ENCODE measurements at places on chromosomes 5 and 9.

GRCh38 chr9:38010918-38011704 lies 57.9 kb downstream of the SHB start:
- DNase-seq = no peak

- no peak for DNase-seq
Measured at GRCh38 chr5:105739732-105740131, 1931.0 kb downstream of the EFNA5 start.

GRCh38 chr5:38615042-38615441 lies 58.6 kb upstream of the LIFR start:
- no peak for DNase-seq

GRCh38 chr5:74552101-74552500 lies 88.4 kb downstream of the ENC1 start:
- no peak for DNase-seq

- DNase-seq = peak; percentile 82
Measured at GRCh38 chr5:170306381-170306831, 8.8 kb upstream of the LCP2 start.

- no peak for DNase-seq
Measured at GRCh38 chr9:68644831-68645230, 60.2 kb upstream of the PIP5K1B start.

DNA sequence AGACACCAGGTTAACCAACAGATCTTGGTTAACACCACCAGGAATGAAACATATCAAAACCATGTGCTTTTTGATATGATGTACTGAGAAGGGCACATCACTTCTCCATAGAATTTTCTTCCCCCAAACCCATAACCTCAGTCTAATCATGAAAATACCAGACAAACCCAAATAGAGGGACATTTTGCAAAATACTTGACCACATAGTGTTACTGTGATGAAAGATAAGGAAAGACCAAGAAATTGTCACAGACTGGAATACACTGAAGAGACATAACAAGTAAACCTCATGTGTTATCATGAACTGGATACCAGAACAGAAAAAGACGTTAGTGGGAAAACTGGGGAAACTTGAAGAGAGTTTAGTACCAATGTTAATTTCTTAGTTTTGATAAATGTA lies 74.9 kb upstream of the VCAN start:
- no peak for DNase-seq

DNA sequence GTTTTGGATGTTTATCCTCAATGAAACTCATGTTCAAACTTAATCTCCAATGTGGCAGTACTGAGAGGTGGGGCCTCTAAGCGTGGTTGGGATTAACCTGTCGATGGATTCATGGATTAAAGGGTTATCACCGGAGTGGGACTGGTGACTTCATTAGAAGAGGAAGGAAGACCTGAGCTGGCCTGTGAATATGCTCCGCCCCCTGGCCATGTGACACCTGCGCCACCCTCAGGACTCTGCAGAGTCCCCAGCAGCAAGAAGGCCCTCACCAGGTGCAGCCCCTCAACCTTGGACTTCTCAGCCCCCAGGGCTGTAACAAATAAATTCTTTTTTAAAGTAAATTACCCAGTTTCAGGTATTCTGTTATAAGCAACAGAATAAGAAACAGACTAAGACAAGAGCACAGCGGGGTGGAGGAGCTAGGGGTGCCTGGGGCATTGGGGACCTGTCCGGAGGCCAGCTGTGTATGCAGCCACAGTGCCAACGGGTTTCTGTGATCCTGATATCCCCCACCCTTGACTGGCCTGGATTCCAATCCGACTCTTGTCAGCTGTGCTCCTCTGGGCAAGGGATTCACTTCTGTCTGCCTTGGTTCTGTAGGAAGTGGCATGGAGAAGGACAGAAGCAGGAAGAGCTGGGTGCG lies 3.2 kb upstream of the MAPK9 start:
- no peak for DNase-seq

DNA sequence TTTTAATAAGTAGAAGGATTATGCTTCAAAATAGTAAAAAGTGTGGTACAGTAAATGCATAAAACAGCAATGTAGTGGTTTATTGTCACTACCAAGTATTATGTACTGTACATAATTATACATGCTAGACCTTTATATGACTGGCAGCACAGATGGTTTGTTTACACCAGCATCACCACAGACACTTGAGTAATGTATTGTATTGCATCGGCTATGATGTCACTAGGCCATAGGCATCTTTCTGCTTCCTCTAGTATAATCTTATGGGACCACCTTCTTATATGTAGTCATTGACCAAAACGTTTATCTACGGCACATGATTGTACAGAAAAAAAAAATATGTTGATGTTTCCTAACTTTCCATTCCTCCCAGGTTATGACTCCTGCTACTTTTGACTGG lies 31.9 kb upstream of the SSBP2 start:
- peak; percentile 59 for DNase-seq

GRCh38 chr5:1767524-1768282 lies 31.9 kb downstream of the MRPL36 start:
- DNase-seq = no peak

DNA sequence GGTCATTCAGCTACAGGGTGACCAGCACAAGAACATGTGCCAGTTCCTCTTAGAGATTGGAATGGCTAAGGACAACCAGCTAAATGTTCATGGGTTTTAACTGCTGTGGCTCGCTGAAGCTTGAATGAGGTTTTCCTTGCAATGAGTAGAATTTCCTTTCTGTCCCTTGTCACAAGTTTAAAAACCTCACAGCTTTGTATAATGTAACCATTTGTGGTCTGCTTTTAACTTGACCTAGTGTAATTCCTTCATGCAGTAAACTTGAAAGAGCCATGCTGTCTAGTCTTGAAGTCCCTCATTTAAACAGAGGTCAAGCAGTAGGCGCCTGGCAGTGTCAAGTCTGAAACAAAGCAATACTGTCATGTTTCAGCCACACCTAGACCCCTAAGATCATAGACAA lies 181.3 kb upstream of the DMRT1 start:
- DNase-seq = no peak

GRCh38 chr5:43065948-43066798 lies 26.1 kb upstream of the ANXA2R start:
- DNase-seq = peak; percentile 70

- DNase-seq = no peak
Measured at GRCh38 chr5:2200261-2200950, 317.7 kb upstream of the IRX4 start.

GRCh38 chr9:129650680-129651235 lies 8.8 kb upstream of the ASB6 start:
- no peak for DNase-seq

DNA sequence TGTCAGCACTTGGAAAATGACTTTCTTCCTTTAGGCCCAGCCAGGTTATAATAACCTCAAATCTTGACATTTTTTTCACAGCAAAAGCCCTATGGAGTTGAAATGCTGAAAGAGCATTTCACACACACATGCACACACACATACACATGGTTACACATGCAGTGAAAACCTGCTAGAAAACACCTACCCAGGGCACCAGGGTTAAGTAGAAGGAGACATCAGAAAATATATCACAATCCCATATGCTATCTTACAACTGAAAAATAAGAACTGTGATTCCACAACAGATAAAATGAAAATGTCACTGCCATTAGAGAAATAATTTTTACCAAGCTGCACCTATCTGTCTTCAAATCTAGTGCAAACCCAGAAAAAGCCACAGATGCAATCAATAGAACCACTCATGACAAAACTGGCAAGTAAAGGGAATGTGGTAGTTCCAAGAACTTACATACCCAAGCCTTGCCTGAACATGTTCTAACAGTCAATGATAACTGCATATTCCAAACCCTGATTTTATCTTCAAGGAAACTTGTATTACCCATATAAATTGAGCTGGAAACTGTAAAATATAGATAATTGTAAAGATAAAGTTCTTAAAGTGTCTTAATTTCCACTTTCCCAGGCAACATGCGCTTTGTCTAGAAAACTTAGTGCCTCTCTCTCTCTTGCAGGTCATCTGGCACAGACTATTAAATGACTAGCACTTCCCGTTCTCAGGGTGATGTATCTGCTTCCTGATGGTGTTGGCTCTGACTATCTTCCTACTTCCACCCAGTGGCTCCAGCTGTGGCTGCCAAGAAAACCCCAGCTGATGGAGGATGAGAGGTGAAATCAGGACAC lies 250.2 kb upstream of the PTGER4 start:
- no peak for DNase-seq

GRCh38 chr5:91556-92263 lies at the start of gene PLEKHG4B:
Gene PLEKHG4B (plus strand): TSS chr5:92168. CDS start chr5:92232, 64 bp downstream.
- peak; percentile 61 for DNase-seq

DNA sequence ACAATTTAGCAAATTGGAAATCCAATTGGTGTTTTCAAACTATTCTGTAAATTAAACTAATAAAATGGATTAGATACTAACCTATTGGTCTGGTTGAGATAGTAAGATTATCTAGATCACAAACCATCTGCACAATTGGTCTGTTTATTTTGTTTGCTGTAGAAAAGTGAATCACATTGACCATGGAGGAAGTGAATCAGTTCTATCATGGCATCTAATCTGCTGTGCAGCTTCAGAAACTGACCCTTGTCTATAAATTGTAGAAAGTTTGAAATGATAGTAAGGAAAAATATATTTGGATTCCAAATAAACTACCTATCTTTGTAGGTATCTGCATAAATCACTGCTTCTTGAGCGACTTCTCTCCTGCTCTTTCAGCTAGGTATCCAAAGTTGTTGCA lies 1865.4 kb downstream of the MAT2B start:
- peak; percentile 7 for DNase-seq

- no peak for DNase-seq
Measured at GRCh38 chr5:137667341-137667740, 68.5 kb downstream of the KLHL3 start.

DNA sequence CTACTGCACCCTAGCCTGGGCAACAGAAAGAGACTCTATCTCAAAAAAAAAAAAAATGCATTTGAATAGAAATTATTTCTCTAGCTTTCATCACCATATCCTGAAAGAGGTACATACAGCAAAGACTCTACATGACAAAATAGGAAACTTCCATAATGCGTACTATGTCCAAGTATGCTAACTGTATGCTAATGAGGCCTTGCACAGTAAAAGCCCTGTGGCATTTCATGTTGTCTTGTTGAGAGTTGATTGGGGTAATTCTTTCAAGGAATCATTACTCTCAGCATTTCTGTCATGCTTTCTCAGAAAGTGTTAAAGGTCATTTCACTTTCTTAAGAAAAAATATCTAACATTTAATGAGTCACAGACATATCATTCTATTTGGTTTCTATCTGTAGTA lies 393.4 kb downstream of the CTNND2 start:
- DNase-seq = no peak

- DNase-seq = no peak
Measured at GRCh38 chr5:145443964-145444363, 391.2 kb downstream of the PRELID2 start.

DNA sequence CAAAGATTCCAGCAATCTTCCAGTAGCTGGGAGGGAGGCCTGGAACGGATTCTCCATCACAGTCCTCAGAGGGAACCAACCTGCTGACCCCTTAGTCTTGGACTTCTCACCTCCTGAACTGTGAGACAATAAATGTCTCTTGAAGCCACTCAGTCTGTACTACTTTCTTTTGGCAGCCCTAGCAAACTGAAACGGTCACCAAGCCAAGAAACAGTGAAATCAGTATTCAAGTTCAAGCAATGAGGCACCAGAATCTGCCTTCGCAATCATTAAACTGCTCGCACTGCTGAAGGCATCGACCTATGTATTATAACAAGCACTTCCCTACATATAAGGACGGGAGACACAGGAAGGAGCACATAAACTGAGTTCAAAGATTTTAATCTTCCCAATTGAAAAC lies 120.6 kb upstream of the PUM3 start:
- no peak for DNase-seq

GRCh38 chr5:170021506-170021905 lies 41.2 kb upstream of the INSYN2B start:
- DNase-seq = no peak

GRCh38 chr5:174793684-174794328 lies 69.4 kb downstream of the MSX2 start:
- DNase-seq = peak; percentile 72

DNA sequence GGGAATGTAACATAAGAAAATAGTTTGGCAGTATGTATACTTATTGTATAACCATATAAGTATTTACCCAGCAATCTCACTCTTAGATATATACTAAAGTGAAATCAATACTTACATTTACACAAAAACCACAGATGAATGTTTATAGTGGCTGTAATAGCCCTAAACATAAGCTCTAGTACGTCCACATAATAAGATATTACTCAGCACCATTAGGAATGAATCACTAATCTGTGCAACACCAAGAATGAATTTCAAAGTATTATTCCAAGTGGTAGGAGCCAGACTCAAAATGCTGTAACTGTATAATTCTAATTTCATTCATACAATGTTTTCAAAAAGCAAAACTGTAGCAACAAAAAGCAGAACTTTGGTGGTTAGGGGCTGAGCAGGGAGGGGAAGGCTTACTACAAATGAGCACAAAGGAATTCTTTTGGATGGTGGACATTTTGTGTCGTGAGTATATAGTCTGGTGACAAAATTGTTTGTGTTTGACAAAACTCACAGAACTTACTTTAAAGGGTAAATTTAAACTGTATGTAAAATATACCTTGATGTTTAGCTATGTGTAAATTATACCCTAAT lies 11.9 kb upstream of the C5orf46 start:
- DNase-seq = no peak

DNA sequence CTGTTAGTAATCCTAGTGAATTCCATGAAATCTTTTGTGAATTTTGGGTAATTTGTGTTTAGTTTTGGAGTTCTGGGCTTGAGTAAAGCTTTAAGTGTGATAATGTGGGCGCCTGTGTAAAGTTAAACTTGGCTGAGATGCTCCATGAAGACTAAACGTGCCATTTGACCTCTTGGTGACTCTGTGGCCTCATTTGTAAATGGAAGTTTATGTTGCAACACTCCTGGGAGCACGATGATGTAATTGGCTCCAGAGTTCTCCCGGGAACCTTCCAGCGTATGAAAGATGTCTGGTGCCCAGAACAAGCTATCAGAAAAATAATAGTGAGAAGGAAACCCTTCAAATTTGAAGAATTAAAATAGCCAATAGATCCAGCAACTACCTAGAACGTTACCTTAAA lies 981.2 kb downstream of the TLE4 start:
- DNase-seq = no peak

GRCh38 chr5:85441156-85441555 lies 1056.5 kb upstream of the EDIL3 start:
- DNase-seq = no peak

DNA sequence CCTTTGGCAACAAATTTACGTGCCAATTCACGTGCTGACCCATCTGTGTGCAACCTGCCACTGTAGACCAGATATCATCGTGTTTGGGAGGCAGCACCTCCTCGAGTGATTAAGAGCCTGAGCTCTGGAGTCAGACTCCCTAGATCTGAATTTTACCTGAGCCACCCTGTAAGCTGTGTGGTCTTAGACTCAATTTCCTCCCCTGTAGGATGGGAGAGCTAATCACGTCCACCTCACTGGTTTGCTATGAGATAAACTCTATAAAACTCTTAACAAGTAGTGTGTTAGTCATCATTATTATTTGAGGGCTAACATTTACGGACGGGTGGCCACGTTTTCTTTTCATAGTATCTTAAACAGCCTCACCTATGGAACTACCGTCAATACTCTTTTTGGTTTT lies 220.0 kb upstream of the ADAMTSL1 start:
- peak; percentile 21 for DNase-seq

All from fibroblast of skin of right quadriceps (primary cell).